HCT116 (cell line): ENCODE measurements at places on chromosomes 4 and X. TPM values are rescaled to one million over a fixed set of nuclear protein-coding genes. Genes with fewer than 3 reads are reported as not detected.

Gene FAM149A
- total RNA-seq = 8.9 TPM

Gene RTL3
- total RNA-seq = not detected

GRCh38 chr4:8069102-8069752, 89.4 kb downstream of the ABLIM2 start:
- no peak for DNase-seq

Gene HSFX4
- total RNA-seq = not detected

Gene ANXA10
- 15.1 TPM for total RNA-seq

Gene HSPA4L
- total RNA-seq = 18.6 TPM

- DNase-seq = no peak
Observed at GRCh38 chrX:70444326-70444945, at the start of gene DLG3. DLG3 (plus strand) TSS chrX:70444835; CDS start chrX:70445202, 367 bp downstream.

GRCh38 chr4:7807351-7807921, 132.2 kb downstream of the AFAP1 start:
- DNase-seq = no peak

DNA sequence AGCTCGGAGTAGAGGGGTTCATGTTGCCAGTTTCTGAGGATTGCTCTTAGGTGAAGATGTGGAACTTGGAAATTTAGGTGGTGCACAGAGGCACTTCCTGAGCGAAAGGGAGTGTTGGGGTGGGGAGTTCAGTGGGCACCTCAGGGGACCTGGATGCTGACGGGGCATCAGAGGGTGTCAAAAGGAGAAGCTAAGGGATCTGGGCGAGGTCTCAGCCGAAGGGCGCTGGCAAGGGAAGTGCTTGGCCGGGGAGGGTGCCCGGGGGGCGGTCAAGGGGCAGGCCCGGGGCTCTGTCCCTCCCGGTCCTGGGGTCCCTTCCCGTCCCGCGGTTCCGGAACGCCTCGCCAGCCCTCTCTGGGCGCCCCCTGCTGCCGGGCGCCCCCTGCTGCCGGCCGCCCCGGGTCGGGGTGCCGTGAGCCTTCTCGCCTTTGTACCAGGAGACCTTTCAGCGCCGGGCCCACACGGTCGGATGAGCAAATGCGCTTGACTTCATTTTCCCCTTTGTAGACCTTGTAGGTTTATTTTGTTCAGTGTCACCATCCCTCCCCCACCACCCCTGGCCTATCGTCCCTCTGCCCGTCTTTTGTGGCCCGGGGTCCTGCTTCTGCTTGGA, 3.0 kb upstream of the PHOX2B start:
- DNase-seq = no peak

DNA sequence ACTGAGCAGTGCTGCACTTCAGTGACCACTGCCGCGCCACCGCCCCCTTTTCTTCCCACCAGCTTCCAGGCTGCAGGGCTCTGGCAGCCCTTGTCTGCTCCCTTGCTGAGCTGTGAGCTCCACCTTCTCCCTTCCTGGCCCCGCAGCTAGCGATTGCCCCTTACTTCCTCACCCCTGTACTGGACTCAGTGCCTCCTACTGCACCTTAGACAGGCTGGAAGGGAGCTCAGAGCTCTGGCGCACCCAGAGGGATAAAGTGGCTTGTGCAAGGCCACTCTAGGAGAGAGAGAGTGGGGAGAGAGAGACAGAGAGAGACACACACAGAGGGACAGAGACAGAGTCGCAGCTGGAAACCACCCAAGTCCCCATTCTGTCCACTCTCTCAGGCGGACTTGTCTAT, 6.0 kb downstream of the RASL11B start:
- no peak for DNase-seq

DNA sequence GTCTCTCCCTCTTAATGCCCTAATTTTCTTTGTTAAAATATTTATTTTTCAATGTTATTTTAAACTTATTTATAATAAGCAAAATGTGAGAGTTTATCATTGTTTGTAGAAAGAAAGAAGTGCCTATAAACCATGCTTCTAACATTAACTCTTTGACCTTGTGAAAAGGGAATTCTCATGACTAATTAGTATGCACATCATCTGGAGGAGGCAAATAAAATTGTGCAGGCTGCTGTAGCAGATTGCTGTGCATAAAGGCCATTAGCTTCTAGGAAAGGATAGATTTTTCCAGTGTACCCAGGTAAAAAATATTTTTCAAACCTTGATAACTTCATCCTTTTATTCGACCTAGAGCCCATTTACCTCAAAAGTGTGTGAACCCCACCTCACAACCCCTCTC, 84.6 kb upstream of the GUCY1A1 start:
- DNase-seq = no peak

GRCh38 chr4:76518241-76518640, 83.2 kb downstream of the SHROOM3 start:
- DNase-seq = no peak

Gene RHOH
- 0.74 TPM for total RNA-seq

Gene OTC
- not detected for total RNA-seq

DNA sequence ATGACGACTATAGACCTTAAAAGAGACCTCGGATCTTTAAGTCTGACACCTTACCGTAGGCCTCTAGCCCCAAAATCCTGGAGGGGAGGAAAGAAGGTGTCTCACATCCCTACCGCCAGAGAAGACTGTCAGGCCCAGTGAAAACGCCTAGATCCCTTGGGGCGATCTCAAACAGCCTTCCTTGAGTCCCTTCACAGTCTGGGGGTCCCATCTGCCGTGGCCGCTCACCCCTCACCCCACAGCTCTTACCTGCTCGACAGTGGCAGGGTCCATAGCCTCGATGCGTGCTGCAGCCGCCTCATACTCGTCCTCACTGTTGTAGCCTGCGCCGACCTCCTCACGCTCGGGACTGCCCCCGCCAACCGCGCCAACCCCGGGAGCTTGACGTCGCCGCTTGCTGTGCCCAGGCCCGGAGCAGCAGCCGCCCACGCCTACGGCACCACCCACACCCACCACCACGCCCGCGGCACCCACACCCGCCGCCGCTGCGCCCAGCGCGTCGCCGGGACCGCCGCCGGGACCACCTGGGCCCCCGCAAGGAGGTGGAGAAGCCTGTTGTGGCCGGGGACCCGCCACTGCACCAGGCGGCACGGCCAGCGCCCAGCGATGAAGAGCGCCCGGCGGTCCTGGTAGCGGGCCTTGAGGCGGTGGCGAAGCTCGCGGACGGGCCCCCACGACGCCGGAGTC, 536 bp downstream of the OTUD5 start:
- no peak for DNase-seq

GRCh38 chr4:171727185-171727584, 86.0 kb upstream of the GALNTL6 start:
- DNase-seq = no peak

Gene CXorf49
- not detected for total RNA-seq

Gene XPNPEP2
- total RNA-seq = not detected

DNA sequence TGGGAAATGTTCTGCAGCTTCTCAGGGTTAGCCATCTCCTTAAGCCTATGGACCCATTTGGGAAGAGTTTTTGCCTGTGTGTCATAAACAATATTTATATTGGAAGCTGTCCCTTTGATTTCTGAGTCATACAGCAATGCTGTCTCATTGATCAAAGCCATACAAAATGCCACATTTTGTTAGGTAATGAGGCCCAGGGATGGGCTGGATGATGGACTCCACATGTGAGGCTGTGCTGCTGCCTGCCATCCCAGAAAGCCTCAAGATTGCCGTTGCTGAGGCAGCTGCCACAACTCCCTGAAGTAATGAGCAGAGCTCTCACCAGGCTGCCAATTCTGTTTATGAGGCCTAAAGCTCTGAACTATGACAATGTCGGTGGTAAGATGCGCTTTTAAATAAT, 12.2 kb upstream of the GJB1 start:
- DNase-seq = no peak

DNA sequence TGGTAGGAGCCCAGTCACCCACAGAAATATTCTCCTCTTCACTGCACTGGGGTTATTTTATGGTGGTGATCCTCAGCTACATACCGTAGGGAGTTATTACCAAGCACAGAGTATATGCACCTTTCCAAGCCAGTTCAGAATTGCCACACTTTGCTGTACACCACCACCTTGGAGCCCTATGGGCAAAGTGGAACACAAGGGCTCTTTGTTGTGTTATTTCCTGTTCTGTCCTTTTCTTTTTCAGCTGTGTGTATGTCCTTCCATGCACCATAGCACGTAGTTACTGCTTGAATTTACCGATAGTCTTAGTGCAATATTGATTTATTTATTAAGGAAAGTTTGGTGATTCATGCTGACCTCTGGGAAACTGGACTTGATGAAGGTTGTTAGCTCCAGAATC, 8.3 kb downstream of the RNF128 start:
- DNase-seq = no peak

GRCh38 chrX:36314303-36314702, 394.8 kb downstream of the CFAP47 start:
- no peak for DNase-seq

DNA sequence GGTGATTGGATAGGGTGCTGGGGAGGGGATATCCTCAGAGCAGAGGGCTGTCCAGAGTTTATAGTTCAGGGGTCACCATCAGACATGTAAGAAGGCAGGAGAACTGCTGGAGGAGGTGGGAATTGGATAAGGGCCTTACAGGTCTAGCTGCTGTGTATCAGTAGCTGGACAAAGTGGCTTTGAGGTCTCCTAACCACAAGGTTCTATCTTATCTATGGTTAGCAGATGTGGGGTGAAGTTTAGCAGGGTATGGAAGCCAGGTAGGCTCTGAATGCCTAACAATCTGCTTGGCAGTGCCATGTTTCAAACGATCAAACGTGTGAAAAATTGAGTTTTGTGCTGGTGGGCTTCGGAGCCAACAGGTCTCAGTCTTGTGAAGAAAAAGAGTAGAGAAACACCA, 32.1 kb upstream of the MAGEA8 start:
- DNase-seq = no peak

Gene CXCL11
- not detected for total RNA-seq

DNA sequence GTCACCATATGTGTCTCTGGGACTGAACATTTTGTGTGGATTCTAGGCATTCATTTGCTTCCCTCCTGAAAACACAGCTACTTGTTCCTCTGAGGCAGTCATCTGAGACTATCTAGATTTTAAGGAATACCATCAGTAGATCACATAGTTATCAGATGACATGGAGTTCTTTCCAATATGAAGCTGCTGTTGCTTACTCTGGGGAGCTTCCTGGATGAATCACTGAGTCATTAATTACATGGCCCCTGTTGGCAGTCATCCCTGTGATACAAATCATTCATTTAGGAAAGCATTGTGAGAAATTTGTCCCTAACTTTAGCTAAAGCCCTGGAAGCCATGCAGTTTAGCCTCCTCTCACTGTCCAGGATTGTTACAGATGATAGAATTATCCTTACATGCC, 98.2 kb upstream of the ARSJ start:
- peak; percentile 26 for DNase-seq

GRCh38 chrX:105894721-105895120, 72.4 kb downstream of the NRK start:
- no peak for DNase-seq

DNA sequence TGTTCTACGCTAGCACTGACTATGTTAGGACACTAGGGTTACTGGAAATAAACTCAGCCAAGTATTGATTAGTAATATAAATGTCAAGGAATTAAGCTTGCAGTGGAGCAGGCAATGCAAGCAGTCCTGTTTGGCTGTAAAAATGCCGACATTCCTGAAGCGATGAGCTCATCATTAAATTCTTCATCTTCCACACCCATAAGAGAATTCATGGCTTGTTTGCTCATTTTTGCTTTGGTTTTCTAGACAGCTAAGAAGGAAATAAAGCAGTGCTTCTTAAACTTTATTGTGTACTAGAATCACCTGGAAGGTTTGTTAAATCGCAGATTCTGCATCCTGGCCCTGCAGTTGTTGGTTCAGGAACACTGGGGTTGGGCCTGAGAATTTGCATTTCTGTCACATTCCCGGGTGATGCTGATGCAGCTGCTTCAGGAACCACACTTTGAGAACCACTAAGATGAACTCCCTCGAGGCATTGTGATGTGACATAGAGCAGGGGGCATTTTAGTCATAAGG, 17.8 kb downstream of the ANXA3 start:
- DNase-seq = peak; percentile 87

- no peak for DNase-seq
Observed at GRCh38 chr4:153365003-153365402, 20.5 kb downstream of the MND1 start.

Gene VCX
- total RNA-seq = not detected

DNA sequence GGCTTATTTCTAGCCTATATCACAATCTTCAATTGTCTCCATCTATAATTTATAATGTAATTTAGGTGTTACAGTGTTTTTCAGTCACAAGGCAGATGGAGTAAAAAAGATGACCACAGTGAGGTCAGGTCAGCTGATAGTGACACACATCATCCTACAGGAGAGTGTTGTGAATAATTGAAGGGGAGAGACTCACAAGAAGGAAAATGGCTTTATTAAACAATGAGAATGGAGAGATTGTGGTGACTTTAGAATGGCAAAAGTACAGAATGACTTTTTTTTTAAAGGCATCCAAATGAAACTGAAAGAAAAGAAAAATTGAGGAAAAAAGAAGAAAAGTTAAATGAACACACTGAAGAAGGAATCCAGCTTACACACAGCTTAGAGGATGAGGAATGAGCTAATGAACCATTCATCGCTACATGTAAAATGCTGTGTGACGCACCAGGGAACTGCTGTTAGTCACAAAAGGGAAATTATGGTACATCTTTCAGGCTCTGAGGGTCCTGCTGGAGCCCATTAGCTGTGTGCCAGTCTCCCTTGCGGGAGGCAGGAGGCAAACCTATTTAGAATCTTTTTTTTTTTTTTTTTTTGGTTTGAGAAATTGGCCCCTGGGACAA, 56.6 kb downstream of the SPRY1 start:
- DNase-seq = no peak

Gene NPY2R
- not detected for total RNA-seq

Gene SRD5A3
- 19.9 TPM for total RNA-seq

Gene MAGED4
- total RNA-seq = not detected

Gene CLGN
- 1.4 TPM for total RNA-seq

GRCh38 chr4:145154573-145154972, 25.8 kb downstream of the OTUD4 start:
- no peak for DNase-seq

GRCh38 chr4:150308824-150309472, 230.7 kb downstream of the DCLK2 start:
- no peak for DNase-seq

DNA sequence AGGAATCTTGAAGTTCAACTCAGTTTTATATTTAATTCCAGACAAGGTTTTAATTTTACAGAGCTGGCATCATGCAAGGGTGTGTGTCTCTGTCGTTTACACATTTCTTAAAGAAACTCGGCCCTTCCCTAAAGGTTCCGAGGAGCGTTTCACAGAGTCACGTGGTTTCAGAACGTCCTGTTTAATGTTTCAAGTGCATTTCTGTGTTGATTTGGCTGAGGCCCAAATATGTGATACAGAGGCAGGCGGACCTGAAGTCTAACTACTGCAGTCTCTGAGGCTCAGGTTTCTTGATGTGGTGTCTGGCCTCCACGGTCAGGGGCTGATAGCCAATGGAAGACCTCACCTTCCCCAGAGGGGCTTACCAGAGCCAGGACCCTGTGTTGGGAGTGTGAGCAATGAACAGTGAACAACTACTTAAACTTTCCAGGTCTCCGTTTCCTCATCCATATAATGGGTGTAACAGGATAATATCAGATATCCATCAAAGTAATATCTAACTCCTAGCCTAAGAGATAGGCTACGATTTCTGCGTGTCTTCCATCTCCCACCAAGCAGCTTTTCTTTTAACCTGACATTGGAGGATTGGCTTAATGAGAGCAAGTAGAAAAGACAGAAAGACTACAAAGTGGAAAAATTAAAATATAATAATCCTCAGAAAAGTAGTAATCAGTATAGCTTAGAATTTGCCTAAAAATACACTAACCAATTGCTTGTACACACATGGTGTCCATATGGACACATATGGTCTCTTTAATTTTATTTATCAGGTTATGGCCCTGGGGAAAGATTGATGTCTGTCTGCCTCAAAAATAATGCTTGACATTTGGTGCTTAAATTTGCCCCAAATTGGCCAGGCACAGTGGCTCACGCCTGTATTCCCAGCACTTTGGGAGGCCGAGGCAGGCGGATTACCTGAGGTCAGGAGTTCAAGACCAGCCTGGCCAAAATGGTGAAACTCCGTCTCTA, 50.0 kb upstream of the TRIM2 start:
- DNase-seq = no peak
